ENCODE measurements at places on chromosomes 13 and 19. TPM values are rescaled to one million over a fixed set of nuclear protein-coding genes. Genes with fewer than 3 reads are reported as not detected.

The MAST3 gene
- total RNA-seq, result 1.1 TPM

The IFT88 gene
- total RNA-seq, result 26.7 TPM

The CCDC70 gene
- total RNA-seq, result not detected

DNA sequence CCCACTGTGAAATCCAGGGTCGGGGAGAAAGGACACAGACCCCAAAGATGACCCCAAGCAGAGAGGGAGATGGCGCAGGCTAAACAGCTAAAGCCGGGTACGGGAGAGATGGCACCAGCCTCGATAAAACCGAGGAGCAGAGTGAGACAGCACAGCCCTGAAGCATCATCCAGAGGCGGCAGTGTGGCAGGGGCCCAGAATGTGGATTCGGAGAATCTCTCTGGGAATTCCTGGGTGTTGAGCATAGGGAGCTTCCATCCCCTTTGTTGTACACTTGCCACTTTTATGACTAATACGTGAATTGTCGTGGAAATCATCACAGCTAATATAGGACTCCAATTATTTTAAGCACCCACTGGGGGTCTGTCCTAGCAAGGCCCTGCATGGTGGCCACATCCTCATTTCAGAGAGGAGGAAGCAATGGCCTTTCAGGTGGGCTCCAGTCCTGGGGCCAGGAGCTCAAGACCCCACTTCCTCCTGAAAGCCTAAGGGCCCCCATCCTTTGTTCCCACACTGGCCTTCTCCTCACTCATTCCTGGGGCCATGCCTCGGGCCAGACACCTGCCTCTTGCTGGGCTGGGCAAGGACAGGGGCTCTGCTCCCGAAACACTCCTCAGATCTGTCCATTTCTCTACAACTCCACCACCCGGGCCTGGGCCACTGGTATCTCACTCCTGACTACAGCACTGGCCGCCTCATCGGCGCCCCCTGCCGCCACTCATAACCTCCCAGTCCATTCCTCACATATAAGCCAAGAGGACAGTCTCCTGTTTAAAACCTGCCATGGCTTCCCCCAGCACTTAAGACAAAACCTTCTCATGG is 29.3 kb upstream of the ATP1A3 start:
- peak; percentile 78 for DNase-seq

- no peak for DNase-seq
Measured at GRCh38 chr13:94291631-94292322, 187.7 kb downstream of the DCT start.

- DNase-seq, result peak; percentile 78
Measured at GRCh38 chr13:97344265-97345175, 89.4 kb upstream of the RAP2A start.

DNA sequence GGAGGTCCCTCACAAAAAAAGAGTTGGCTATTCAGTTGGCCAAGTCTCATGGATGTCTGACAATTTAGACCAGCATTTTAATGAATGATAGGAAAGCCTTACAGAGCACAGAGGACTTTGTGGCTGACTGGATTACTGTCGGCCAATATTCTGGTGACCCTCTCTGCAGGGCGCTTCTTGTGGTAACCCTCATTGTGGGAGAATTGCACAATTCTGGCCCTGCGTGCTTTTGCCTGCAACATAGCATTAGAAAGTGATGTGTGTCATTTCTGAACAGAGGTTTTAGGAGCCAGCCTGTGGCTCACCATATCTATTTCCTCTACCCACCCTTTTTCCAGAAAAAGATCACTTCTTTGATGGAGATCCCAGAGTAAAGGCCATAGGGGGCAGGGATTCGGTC is 71.4 kb downstream of the EFNB2 start:
- DNase-seq, result no peak

- no peak for DNase-seq
Measured at GRCh38 chr19:46772170-46773017, 16.0 kb downstream of the SLC1A5 start.

- DNase-seq, result no peak
Measured at GRCh38 chr19:8149261-8150094, at the start of gene FBN3. Gene FBN3, minus strand, starts transcription at chr19:8149592. Its CDS starts 2,112 bp downstream, at chr19:8147480.

Measured in SK-MEL-5 (cell line).